GM10248 (cell line): ENCODE measurements at places on chromosomes 5 and 9.

DNA sequence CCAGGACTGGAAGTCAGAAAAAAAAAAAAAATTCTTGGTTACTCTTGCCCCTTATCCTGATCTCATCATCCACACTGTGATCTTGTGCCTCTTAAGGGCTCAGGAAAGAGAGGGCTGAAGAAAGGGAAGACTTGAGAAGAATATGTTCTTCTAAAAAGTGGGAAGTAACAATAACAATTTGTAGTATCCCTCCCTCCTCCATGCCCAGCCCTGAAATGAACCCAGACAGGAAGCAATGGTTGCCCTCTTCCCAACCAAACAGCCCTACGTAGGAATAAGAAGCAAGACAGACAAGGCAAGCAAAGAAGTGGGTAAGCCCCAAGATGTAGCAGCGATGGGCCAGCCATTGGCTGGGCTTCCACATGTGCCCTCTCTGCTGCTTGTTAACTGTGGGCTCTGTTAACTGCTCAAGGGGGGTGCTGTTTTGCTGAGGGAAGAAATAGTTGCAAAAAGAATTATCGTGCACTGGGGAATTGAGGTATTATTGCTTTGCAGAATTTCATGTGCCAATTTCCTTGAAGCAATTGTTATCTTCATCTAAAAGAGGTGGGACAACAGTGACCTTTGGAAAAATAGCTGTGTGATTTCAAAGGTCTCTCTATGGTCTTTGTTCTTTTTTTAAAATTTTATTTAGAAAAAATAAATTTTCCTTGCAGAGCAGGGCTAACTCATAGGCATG, 146.6 kb upstream of the PCA3 start:
- no peak for DNase-seq

DNA sequence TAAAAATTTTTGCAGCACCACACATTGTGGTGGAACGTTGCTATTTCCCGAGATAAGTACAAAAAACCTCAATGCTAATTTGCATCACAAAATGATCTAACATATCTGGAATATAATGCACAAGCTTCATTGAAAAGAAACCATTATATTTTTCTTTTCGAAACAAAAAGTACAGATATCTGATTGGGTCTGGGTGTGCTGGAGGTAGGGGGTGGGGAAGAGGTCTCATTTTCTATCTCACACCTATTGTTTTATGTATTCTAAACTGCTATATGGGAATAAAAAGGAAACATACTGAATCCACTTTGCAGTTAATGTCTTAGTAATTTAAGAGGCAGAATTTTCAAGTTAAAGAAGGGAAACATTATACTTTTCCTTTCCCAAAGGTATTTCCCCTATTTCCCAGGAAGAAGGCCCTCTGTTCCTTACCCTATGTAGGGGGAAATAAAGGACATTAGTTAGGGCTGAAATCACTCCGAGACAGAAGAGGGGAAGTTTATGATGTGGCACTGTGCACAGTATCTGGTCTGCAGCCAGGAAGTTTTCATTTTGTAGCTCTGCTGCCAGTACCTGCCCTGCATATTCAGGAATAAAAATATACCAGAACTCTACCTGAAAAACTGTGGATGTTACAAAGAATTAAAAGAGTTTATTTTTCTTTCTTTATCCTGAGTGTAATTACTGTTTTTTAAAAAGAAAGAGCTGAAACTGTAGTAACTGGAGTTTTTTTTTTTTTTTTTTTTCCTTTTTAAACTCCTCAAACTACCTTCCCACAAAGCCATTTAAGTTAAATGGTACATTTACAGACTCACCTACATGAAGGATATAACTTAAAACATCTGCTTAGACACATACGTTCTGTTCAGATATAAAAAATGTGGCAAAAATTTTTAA, 7.4 kb downstream of the MEF2C start:
- no peak for DNase-seq

DNA sequence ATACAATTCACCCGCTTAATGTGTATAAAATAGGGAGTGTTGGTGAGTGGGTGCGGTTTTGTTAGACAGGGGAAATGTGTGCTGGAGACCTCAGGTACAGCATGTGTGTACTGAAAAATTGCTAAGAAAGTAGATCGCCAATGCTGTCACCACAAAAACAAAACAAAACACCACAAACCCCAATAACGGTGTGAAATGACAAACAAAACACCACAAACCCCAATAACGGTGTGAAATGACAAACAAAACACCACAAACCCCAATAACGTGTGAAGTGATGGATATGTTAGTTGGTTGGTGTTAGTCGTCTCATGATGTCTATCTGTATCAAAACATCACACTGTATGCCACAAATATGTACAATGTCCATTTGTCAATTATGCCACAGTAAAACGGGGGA, 14.2 kb upstream of the GFPT2 start:
- DNase-seq, result no peak

DNA sequence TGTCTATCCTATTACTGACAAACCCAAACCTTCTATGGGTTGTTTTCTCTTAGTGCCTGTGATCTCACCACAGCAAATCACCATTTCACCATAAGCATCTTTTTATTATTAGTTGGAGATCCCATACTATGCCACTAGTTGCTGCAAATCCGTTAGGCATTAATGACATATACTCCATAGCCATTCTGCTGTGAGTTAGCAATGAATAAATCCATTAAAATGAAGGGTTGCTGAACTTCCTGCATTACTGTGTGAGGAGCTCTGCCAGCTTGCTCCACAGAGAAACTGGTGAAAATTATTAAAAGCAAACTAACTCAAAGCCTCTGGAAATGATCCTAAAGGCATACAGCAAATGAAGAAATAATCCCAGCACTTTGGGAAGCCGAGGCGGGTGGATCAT, 102.0 kb downstream of the CFAP95 start:
- DNase-seq, result no peak

GRCh38 chr5:78691084-78691960, 42.8 kb upstream of the LHFPL2 start:
- no peak for DNase-seq

DNA sequence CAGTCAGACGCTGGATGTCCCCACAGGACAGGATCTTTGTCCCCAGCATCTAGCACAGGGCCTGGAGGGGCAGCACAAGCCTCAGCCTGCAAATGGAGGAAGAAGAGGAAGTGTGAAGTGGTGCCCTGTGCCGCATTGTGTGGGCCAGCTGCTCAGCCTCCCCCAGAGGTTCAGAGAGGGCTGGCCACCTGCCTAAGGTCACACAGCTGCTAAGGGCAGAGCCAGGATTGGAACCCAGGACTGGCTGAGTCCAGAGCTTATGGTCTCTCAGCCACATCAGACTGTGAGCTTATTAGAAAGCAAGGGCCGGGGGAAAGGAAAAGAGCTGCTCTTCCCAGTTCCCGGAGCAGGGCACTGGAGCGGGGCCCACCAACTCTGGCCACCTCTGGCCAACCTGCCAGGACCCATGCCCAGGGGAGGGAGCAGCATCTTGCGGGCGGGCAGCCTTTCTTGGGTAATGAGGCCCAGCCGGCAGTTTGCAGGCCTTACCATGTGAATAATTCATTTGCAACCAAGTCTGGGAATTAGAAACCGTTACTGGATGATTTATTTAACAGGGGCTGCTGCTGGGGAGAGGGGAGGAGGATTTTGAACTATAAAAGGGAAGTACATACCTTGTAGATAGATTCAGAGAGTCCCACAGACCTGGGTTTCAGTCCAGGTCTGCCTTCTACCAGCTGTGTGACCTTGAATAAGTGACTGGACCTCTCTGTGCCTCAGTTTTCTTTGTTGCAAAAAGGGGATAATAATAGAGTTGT, 11.6 kb upstream of the CRB2 start:
- DNase-seq, result no peak

- no peak for DNase-seq
Observed at GRCh38 chr9:132099741-132100407, 20.2 kb upstream of the MED27 start.

- DNase-seq, result no peak
Observed at GRCh38 chr5:74603376-74603775, 37.2 kb downstream of the ENC1 start.

- no peak for DNase-seq
Observed at GRCh38 chr9:36128349-36128748, 8.2 kb upstream of the GLIPR2 start.

DNA sequence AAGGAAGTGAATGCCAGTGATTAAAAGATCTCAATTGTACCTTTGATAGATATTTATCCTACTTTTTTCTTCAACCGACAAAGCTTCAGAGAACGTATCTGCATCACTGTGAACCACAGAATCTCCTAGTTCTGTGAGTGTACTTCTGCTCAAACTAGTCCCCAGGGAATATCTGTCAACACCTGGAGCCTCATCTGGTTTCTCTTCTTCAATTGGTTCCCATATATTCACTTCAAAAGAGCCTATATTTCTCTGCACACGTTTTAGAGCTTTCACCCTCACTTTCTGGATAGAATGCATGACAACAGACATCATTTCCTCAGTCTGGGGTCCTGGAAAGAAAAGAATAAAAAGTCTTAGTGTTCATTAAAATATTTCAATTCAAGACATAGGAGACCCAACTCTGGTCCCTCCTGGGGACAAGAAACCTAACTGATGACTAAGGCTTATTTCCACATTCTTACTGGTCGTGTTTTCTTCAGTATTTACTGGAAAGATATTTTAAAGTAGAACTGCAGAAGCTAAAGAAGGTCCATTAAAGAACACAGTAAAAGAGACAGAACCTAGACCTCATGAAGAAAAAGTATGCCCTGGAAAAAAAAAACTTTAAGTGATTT, 64.3 kb downstream of the CPLANE1 start:
- peak; percentile 56 for DNase-seq

- DNase-seq, result peak; percentile 38
Observed at GRCh38 chr5:140114341-140115185, 654 bp downstream of the PURA start.

- no peak for DNase-seq
Observed at GRCh38 chr9:127875306-127875966, 2.0 kb downstream of the AK1 start.

GRCh38 chr5:7856855-7857254, 5.9 kb upstream of the CFAP90 start:
- DNase-seq, result peak; percentile 27

DNA sequence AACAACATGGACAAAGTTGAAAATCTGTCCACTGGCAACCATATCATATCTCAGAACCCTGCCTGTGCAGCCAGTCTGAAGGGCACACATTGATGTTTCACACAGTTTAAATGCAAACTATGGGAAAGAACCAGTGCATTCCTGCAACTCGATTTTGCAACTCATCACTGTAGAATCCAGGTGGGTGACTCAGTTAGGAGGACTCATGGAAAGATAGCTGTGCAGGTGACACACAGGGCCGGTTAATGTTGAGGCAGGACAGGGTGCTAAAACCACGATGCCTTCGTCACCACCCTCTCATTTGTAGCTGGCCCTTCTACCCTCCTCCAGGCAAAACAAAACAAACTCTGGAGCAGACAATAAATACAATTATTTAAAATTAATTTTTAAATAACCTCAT, 62.8 kb downstream of the TLE1 start:
- DNase-seq, result no peak

GRCh38 chr5:335740-336038, 14.2 kb downstream of the AHRR start:
- DNase-seq, result peak; percentile 3

GRCh38 chr9:85744480-85744879, 2.7 kb upstream of the AGTPBP1 start:
- DNase-seq, result no peak

DNA sequence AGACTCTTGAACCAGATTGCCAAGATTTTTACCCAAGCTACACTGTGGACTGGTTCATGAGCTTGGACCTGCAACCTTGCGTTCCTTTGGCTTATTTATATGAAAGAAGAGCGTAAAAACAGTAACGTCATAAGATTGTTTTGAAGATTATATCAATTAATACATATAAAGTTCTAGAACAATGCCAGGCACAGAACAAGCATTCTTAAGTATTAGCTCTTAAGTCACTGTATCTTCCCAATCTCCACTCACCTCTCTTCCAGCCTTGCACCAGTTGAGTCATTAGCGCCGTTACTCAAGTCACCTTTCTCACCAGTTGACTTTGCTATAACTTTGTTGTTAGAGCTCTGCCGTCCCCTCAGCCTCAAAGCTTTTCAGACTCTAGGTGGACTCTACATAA, 415.7 kb downstream of the PLK2 start:
- DNase-seq, result no peak

- DNase-seq, result no peak
Observed at GRCh38 chr5:179870952-179871351, 12.3 kb upstream of the MRNIP start.

DNA sequence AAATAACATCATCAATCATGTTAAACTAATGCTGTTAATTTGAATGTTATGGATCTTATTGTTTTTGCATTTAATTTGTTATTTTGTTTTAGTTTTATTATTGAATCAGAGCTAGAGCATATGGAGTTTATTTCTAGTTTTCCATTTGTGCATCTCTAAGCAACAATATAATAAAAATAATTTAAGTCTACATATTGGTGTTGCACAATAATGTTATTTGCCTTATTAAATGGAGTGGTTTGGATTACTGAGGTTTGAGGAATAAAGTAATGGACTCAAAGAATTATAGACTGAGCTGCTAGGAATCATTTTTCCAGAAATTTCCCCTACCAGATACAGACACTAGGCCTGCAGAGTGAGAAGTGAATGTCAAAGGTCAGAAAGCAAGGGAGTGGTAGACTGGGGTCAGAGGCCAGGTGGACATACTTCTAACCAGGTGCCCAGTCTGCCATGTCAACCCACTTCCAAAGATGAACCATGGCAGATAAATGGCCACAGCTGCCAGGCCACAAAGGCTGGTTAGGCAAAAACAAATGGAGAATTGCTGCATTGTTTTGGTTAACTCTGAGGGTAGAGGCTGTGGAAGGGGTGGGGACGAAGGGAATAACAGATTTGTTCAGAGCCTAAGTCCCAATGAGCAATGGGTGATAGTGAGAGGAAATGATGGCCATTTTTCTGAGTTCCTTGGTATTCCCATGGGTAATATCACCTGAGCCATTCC, 113.1 kb downstream of the FBXL7 start:
- no peak for DNase-seq

GRCh38 chr9:72129271-72130156, 19.7 kb upstream of the GDA start:
- DNase-seq, result no peak

DNA sequence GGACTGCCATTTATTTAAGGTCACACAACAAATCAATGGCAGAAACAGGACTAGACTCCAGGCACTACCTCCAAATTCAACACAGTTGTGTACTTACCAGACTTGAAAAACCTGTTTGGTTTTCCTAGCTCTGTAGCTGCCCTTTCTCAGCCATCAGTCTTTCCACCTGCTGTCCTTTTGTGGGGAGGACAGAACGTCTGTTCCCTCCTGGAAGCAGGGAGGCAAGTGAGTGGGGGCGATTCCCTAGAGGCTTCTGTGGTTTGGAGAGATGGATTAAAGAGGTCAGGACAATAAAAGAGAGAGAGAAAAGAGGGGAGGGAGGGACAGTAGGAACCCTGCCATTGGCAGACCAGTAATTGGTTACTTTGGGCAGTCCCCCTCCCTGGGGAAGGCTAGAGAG, 14.7 kb downstream of the ASTN2 start:
- DNase-seq, result no peak

DNA sequence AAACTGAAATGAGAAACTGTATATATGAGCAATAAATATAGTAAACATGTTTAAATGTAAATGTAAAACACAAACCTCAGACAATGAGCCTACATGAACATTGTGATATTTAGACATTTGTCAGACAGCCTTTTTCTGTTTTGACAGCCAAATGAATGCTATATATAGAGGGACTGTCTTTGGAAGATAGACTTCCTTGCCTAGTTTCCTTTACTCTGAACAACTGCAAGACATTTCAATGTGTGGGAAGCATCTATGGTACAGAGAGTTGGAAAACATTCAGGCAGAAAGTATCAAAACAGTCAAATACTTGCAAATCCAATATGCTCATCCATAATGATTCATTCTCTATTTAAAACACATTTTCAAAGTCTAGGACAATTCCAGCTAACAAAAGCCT, 31.7 kb upstream of the TUSC1 start:
- DNase-seq, result no peak

- peak; percentile 25 for DNase-seq
Observed at GRCh38 chr5:50653946-50654345, 12.5 kb upstream of the PARP8 start.
